Myocyte (in vitro differentiated cells): ENCODE measurements at places on chromosomes 1 and 21. TPM values are rescaled to one million over a fixed set of nuclear protein-coding genes. Genes with fewer than 3 reads are reported as not detected.

Gene UBE2U
- total RNA-seq = not detected in 2 replicates

Gene PGLYRP3
- total RNA-seq = not detected in 2 replicates

Gene SPRR2A
- not detected in 2 replicates for total RNA-seq

Gene RIPK4
- total RNA-seq = not detected in 2 replicates

Gene SERPINC1
- total RNA-seq = not detected in 2 replicates

Gene FCGR1A
- not detected in 2 replicates for total RNA-seq

Gene SLAMF9
- total RNA-seq = not detected in 2 replicates

Gene FMO2
- not detected in 2 replicates for total RNA-seq

Gene CLIC6
- not detected in 2 replicates for total RNA-seq

Gene NPPA
- 0.47 and 1.3 TPM in 2 replicates for total RNA-seq

Gene SMPDL3B
- not detected in 2 replicates for total RNA-seq

Gene MMEL1
- total RNA-seq = 0.10 and 0.37 TPM in 2 replicates

Gene C1orf159
- 10.0 and 11.7 TPM in 2 replicates for total RNA-seq

Gene CD84
- not detected in 2 replicates for total RNA-seq

Gene CTBS
- total RNA-seq = 9.5 and 10.2 TPM in 2 replicates

Gene PPFIA4
- 122 and 180 TPM in 2 replicates for total RNA-seq

Gene AIDA
- 25.9 and 30.4 TPM in 2 replicates for total RNA-seq

Gene LCE1C
- total RNA-seq = not detected in 2 replicates

Gene CD2
- total RNA-seq = not detected in 2 replicates

Gene TNFRSF9
- total RNA-seq = 0.05 TPM in 1 of 2 replicates, not detected in the other

Gene MROH7
- 1.2 and 3.7 TPM in 2 replicates for total RNA-seq

Gene LY9
- total RNA-seq = not detected in 2 replicates

Gene LPAR3
- not detected in 2 replicates for total RNA-seq

Gene HIVEP3
- 1.8 and 2.0 TPM in 2 replicates for total RNA-seq

Gene LAPTM5
- 0.62 and 0.78 TPM in 2 replicates for total RNA-seq

Gene TIAM1
- 4.9 and 7.8 TPM in 2 replicates for total RNA-seq

Gene SLC16A4
- total RNA-seq = 26.9 and 38.2 TPM in 2 replicates

Gene PADI1
- total RNA-seq = 0.24 and 0.31 TPM in 2 replicates

Gene LCE6A
- total RNA-seq = not detected in 2 replicates

Gene KIF26B
- 0.83 and 1.6 TPM in 2 replicates for total RNA-seq

Gene TTC22
- total RNA-seq = not detected in 2 replicates

Gene PDZK1
- 55.0 and 90.7 TPM in 2 replicates for total RNA-seq

Gene FMO3
- total RNA-seq = 0.62 TPM in 1 of 2 replicates, not detected in the other

Gene SLC44A3
- total RNA-seq = 1.6 and 2.2 TPM in 2 replicates

Gene ASCL5
- not detected in 2 replicates for total RNA-seq

Gene ELF3
- total RNA-seq = 0.68 TPM in 1 of 2 replicates, not detected in the other

Gene RSPO1
- total RNA-seq = not detected in 2 replicates

Gene OPRD1
- total RNA-seq = not detected in 2 replicates

Gene TOR3A
- 64.2 and 94.8 TPM in 2 replicates for total RNA-seq

Gene NECTIN4
- 0.16 TPM in 1 of 2 replicates, not detected in the other for total RNA-seq

Gene PRUNE1
- 25.9 and 47.5 TPM in 2 replicates for total RNA-seq

Gene KRTAP7-1
- not detected in 2 replicates for total RNA-seq

Gene FOXD3
- total RNA-seq = 0.05 TPM in 1 of 2 replicates, not detected in the other

Gene GPA33
- not detected in 2 replicates for total RNA-seq

Gene ALG14
- 0.88 and 1.4 TPM in 2 replicates for total RNA-seq

Gene DPT
- total RNA-seq = not detected in 2 replicates

Gene CFHR5
- total RNA-seq = not detected in 2 replicates

Gene KMO
- 0.10 and 0.27 TPM in 2 replicates for total RNA-seq

Gene THEMIS2
- 27.3 and 30.6 TPM in 2 replicates for total RNA-seq

Gene BEND5
- 0.21 and 0.29 TPM in 2 replicates for total RNA-seq

Gene CSMD2
- total RNA-seq = not detected in 2 replicates
